Prostate gland (tissue), 2 donors: ENCODE measurements at places on chromosomes 7 and 10.

DNA sequence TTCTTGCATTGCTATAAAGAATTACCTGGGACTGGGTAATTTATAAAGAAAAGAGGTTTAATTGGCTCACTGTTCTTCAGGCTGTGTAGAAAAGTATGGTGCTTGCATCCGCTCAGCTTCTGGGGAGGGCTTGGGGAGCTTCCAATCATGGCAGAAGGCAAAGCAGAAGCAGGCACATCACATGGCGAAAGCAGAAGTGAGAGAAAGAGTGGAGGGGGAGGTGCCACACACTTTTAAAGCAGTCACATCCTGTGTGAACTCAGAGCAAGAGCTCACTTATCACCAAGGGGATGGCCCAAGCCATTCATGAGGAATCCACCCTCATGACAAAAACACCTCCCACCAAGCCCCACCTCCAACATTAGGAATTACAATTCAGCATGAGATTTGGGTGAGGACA lies 303.5 kb downstream of the OTUD1 start:
- no peaks in the 10 kb centered on the region for H3K36me3 ChIP-seq
- H3K4me3 ChIP-seq = no peak overlapping the region
- H3K4me1 ChIP-seq = no peaks in the 10 kb centered on the region
- no peak for DNase-seq

DNA sequence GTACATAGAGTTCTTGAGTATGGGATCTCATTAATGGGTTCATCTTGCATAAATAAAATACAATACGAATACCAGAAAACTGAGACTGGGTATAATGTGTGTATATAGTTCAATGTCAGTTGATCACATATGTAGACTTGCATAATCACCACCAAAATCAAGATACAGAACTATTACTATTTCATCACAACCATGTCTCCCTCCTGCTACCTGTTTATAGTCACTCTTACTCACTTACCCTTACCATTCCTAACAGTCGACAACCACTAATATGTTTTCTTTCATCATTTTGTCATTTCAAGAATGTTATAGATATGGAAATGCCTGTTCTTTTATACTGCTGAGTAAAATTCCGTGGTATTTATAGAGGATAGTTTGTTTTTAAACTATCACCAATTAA lies 416.1 kb upstream of the CNTNAP2 start:
- DNase-seq = no peak
- H3K36me3 ChIP-seq = no peaks in the 10 kb centered on the region
- H3K4me1 ChIP-seq = no peaks in the 10 kb centered on the region
- H3K4me3 ChIP-seq = no peak overlapping the region

GRCh38 chr10:132536241-132536876 lies 1.2 kb upstream of the INPP5A start:
- peaks cover 13% of the 10 kb centered on the region for H3K4me1 ChIP-seq
- no peak for DNase-seq
- H3K27ac ChIP-seq = peak overlapping the region; percentile 91
- H3K4me3 ChIP-seq = peak overlapping the region; percentile 66

GRCh38 chr7:7720750-7721621 lies 2.6 kb upstream of the RPA3 start:
- H3K4me3 ChIP-seq = no peak overlapping the region
- no peaks in the 10 kb centered on the region for H3K36me3 ChIP-seq
- H3K27me3 ChIP-seq = no peaks in the 10 kb centered on the region
- H3K27ac ChIP-seq = no peak overlapping the region
